ENCODE measurements at places on chromosomes 2 and 18. TPM values are rescaled to one million over a fixed set of nuclear protein-coding genes. Genes with fewer than 3 reads are reported as not detected.
A peak's percentile ranks its signal among the peaks of the same experiment; 100 is the strongest.

GRCh38 chr2:152717228-152718075 lies at the start of gene PRPF40A:
PRPF40A (minus strand) TSS chr2:152717461; CDS start chr2:152717439, 22 bp downstream.
- peak; percentile 99 for DNase-seq

DNA sequence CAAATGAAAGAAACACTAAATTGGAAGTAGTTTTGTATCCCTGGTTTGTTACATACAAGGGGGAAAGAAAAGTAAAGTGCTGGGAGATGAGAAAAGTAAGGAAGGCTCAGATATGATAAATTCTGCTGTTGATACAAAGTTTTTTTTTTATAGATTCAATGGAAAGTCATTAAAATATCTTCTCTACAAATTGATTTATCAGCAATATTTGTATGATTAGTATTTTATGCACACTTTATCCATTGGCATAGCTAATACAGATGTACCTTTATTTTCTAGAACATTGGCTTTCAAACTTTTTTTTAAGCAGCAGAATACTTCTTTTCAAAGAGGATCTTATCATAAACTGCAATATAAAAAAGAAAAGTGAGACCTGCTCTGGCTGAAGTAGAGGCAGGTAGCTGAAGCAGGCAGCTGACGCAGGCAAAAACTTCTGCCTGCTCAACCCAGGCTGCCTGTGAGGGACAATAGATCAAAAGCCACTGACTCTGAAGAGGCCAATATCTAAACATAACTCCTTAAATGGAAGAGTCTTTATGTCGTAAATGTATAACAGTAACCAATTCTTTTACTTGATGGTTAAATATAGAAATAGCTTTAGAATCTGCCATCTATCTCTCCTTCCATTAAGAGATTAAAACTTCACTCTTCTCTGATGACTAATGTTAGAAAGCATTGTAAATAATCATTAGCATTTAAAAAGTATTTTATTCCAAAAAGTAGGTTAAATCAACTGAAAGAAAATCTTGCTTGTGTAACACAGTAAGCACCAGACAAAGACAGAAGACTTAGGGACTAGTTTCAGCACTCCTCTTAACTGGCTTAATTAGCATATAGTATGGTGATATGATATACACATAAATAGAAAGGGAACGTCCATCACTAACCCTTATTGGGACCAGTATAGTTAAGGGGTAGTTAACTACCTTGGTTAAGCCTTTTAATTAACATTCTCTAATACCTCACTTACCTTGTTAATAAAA lies 174.2 kb downstream of the SLC39A10 start:
- DNase-seq = no peak

GRCh38 chr2:230161184-230161583 lies 58.6 kb downstream of the SP110 start:
- DNase-seq = no peak

GRCh38 chr2:40095000-40095399 lies 315.9 kb upstream of the THUMPD2 start:
- peak; percentile 93 for DNase-seq

DNA sequence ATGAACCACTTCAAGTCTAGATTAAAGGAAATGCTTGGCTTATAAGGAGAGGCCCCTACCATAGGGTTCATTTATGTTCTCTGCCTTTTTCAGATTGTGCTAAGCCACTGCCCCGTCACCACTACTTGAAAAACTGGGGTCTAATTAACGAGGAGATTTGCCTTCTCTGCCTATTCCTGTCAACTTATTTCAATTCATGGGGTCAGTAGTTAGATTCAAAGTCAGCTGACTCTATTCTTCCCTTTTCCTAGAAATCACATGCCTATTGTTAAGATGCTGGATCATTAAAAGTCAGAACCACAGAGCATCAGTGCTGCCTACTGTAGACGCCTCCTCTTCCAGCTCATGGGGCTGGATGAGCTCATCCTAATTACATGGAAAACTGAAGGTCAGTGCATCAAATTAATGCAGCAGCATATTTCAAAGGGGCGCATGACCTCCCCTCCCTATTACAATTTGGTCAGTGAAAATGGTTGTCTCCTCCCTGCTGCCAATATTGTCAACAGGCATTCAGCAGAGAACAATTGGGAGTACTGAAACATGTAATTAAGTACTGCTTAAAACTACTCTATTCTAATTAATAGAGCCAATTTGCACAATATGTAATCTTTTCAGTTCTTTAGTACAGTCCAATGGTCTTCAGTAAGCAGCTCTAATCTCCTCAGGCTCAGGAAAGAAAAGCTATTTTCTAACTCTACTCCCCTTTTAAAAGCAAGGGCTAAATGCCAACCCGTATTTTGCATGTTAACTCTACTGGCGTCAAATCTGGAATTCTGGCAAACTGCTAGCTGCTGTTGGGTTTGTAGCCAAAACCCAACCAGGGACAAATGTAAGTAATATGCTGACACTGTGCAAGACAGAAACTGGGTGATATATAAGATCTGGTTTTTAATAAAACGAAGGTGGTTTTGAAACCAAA lies 117.4 kb upstream of the ITGB6 start:
- DNase-seq = peak; percentile 44

DNA sequence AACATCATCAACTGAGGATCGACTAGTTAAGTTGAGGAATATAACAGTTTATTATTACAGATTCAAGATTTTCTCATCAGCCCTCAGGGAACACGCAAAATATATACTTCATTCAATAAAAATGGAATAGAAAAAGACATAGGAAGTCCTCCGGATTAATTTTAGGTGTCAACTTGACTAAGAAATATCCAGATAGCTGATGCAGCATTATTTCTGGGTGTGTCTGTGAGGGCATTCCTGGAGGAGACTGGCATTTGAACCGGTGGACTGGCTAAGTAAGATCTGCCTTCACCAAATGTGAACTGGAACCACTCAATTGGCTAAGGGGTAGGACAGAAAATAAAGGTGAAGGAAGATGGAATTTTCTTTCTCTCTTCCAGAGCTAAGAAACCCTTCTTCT lies 845.3 kb downstream of the SOCS6 start:
- no peak for DNase-seq

GRCh38 chr18:27762054-27762453 lies 414.9 kb downstream of the CDH2 start:
- no peak for DNase-seq

DNA sequence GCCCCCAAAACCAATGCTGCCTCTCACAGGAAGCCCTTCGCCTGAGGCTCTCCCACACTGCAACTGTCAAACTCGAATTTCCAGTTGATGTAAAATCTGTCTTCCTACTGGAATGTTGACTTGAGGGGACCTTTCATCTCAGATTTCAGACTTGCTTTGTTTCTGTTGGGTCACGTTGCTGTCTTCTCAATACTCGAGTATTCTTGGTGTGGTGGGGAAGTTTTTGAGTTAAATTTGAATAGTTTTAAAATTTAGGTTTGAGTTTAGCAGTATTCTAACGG lies 50.8 kb downstream of the AGAP1 start:
- peak; percentile 29 for DNase-seq

GRCh38 chr2:200065477-200065876 lies 110.1 kb downstream of the MAIP1 start:
- DNase-seq = no peak

DNA sequence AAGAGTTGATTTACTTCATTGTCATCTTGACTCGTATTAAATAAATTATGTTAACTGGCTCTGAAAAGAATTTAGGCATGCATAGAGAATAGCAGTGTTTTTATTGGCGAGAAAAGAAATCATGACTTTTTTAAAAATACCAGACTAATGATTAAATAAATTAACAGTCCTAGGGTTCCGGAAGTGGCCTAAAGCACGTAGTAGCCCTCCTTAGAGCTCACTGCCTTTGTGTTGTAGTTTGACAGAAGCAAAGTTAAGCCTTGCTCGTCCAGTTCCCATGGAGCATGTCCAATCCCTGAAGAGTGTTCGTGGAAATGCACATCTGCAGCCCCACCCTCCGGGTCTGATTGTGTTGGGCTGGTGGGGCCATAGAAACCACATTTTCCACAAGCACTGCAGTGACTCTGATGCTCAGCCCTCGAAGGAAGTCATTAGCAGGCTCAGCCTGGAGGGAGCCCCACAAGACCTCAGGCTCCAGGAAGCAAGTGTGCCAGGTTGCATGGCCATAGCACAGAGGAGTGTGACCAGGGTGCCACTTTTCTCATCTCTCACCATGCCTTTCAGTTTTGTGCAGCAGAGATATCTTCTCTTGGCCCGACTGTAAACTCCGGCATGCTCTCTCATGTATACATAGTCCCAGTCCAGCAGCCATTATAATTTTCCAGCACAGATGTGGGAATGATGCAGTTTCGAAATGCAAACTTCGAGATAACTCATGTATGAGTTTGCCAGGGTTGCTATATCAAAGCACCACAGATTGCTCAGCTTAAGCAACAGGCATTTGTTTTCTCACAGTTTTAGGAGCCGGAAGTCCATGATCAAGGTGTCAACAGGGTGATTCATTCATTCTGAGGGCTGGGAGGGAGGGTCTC lies 188.6 kb upstream of the SH3BP4 start:
- DNase-seq = peak; percentile 37

DNA sequence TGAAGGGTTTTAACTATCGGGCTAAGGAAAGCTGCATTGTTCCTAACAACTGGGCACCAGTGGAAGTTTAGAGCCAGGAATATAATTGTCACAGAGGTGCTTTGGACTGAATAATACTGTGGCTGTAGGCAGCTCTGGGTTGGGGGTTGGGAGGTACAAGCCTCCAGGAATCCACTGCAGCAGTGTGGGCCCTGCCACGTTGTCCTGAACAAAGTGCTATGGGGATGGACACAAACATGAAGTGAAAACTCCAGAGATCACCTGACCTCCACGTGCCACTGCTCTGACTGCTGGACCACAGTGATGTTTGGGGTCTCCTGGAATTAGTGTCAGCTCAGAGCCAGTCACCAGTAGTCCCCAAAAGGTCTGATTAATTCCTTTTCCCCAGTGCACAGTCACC lies 110.9 kb downstream of the BCL2 start:
- DNase-seq = no peak

DNA sequence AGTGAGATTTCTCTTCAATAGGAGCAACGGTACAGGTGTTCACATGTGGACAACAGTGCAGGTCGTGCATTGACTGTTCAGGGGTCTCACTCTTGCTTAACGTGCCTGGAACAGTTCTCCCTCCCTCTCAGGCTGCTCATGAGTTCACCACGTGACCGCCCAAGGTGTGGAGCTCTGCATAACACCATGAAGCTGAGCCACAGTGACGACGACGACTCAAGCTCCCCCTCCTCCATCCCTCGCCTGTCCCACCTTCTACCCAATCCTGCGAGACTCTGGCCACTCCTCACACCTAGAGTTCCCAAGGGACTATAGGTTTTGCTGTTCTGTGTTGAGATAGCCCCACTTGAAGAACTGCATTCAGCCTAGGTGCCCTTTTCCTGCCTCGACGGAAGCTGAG lies 42.8 kb downstream of the STK25 start:
- DNase-seq = no peak

NRP2 gene
- total RNA-seq = 167 TPM

SLC5A7 gene
- 5.3 TPM for total RNA-seq

RFX8 gene
- total RNA-seq = 1.2 TPM

Data from umbilical cord (tissue), 2 donors.